Vagina (tissue), 2 donors: ENCODE measurements at places on chromosomes 6 and 20.

DNA sequence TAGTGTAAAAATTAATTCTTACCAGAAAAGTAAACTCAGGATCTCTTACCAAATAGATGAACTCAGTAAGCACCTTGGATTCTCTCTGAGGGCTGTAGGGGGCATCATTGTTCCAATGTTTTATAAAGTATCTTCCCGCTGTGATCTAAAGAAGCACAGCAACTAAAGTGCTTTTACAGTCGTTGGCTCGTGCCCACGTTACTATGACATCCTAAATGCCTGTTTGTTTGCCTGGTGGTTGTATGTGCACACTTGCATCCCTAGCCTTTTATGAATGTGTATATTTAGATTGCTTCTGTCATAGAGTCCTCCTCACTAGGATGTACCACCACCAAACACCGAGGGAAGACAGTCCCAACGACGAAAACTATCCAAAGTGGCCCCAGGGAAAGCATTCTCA, 34.5 kb downstream of the SLX4IP start:
- no peak for DNase-seq

DNA sequence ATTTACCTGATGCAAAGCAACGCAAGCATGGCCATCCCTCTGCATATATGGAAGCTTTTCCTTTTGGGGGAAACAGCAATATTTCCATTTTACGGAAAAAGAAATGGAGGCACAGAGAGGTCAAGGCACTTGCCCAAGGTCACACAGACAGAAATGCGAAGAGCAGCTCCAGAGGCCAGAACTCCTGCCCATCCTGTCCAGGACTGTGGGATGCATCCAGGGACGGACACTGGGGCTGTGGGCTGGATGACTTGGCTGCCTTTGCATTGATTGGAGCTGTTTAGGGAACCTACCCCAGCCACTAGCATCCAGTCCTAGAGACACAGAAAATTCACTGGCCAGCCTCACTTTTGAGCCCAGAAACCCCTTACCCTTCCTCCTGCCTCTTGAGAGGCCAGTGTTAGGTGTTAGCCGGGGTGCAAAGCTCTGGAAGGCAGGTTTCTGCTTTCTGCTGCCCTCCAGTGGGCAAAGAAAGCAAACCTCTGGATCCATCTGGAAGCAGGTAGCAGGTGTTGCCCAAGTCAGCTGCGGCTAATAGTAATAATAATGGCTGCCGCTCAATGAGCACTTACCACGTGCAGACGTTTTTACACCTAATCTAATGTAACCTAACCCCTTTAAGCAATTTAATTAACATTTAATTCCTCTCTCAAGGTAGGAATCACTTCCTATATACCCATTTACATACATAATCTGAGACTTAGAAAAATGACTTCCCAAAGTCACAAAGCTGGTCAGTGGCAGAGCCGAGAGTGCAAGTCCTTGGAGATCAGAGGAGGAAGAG, 31.7 kb upstream of the CCN5 start:
- no peak for DNase-seq

DNA sequence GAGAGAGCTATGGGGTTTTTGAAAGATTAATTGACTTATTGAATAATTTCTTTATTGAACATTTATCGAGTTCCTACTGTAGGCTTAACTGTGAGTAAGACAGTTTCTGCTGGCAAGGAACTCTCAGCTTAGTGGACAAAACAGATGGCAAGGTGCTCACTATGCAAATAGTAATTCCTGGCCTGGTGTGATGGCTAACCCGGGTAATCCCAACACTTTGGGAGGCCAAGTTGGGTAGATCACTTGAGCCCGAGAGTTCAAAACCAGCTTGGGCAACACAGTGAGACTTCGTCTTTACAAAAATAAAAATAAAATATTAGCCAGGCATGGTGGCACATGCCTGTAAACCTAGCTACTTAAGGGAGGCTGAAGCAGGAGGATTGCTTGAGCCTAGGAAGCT, 13.5 kb upstream of the TGM2 start:
- no peak for DNase-seq

DNA sequence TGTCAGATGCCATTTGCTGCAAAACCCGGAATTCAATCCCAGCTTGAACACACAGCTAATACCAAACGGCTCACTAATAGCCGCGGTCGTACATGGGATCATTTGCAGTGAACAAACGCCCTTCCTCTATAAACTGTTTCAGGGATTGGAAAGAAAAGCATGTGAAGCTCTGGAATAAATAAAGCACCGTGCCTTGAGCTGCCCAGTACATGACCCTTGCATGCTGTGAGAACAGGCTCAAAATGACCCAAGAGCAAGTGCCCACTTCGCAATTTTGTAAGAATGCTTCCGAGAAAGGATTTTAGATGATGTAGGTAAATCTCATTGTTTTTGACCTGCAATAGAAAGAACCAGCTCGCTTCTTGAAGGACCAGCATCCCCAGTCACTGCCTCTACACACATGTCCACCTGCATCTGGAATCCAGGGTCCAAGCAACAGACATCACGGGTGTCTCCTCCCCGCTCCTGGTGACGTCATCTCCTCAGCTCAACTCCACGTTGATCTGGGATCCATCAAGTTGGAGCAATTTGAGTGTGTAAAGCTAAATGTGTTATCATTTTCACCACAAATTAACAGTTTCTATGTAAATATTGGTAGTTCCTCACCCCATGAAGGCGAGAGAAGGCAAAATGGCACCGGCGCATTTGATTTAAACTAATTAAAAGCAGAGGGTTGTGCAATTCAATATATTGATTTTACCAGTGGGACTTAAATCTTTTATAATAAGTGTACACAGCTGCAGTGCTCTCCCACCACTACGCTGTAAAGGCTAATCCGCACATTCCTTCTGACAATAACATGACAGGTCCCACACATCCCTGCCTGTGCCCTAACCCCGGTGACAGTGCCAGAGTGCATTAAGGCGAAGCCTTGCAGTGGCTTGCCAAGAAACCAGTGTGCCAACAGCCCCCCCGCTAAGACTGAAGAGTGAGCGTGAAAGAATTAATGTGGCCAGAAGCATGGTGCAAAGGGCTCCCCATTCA, 6.2 kb downstream of the BMP7 start:
- DNase-seq: no peak
